ENCODE measurements at places on chromosomes 11 and 22.

DNA sequence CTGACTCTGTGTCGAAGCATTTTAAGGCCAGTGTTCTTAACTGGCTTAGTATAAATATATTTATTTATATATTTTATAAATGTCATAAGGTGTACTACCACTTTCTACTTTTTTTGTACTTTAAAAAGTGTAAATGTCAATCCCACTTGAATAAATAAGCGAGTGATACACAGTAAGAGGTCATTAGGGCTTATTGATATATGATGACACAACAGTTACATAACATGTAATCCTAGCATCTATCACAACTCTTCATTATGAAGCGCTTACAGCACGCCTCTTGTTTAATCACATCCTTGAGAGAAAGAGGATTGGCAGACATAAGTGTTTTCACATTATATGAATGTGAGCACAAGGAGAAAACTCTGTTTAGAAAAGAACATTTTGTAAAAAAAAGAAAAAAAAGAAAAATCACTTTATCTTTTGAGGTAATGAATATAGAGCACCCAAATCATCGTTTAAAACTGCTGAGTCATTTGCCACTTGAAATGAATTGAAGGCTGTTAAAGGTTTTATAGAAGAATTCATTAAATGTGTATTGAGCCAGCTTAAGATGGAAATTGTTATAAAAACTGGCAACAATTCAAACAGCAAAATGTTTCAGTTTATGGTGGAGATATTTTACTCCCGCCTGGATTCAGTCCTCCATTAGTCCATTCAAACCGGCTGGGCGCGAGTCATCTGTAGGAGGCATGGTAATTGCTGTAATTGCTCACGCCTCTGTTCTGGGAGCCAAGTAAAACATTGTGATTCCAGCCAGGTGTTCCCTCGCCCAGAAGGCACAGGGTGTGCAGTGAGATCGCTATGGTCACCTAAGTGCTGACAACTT is 627.3 kb upstream of the KIRREL3 start:
- DNase-seq = no peak

DNA sequence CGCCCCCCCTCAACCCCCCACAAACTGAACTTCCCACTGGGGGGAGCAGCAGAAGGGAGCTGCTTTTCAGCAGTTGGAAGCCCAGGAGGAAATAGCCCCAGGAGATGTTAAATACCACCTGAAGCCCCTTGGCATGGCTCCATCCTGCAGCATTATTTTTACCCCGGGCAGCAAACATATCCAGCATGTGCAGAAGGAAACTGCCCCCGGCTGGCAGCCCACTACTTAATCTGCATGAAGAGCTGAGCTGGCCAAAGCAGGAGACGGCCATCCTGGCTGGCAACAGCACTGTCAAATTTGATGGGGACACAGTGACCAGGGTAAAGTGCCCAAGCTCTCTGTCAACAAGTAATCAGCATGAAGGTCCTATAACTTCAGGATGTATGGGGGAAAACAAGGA is 32.0 kb downstream of the BUD13 start:
- no peak for DNase-seq

- no peak for DNase-seq
Observed at GRCh38 chr11:30089921-30090320, 73.1 kb upstream of the KCNA4 start.

DNA sequence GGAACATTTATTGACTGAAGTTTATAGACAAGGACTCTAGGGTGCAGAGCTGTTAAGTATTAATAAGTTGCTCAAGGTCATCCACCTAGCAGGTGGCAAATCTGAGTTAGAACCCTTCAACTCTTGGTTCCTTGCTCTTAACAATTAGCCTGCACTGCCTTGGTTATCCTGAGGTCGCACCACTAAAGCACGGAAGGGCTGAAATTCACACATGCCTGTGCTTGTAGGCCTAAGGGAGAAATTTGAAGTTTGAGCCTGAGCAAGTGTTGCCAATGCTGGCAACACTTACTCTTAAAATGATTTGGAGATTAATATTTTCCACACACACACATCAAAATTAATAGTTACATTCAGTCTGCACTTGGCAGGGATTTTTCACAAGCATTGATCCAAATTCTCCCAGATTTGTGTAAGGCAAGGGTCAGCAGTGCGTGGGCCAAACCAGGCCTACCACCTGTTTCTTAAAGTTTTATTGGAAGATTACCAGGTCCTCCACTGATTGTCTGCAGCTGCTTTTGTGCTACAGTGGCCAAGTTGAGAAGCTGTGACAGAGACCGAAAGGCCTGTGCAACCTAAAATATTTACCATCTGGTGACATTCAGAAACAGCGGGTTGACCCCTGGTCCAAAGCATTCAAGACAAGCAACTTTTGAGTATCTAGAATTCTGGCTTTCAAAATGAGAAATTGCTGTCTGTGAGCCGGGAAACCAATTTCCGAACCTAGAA is 16.3 kb downstream of the APOL5 start:
- peak; percentile 9 for DNase-seq

- DNase-seq = no peak
Observed at GRCh38 chr11:15769203-15769602, 587.1 kb downstream of the SOX6 start.

DNA sequence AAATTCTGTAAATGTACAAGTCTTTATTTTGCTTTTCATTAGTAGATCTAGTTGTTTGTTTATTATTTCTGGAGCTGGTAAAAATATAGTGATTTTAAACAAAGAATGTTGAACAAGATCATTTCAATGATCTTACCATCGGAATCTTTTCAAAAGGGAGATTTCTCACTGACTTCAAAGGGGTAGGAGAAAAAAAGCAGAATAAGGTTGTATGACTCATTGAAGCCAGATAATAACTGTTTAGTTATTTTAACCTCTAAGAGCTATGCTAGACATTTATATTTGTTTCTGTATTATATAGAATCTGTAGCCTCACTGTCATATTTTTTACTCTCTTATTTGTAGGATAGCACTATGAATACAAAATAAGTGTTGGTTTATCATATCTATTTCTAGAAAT is 8.1 kb upstream of the PDE3B start:
- DNase-seq = no peak

- no peak for DNase-seq
Observed at GRCh38 chr11:86990031-86990430, 34.8 kb upstream of the FZD4 start.

DNA sequence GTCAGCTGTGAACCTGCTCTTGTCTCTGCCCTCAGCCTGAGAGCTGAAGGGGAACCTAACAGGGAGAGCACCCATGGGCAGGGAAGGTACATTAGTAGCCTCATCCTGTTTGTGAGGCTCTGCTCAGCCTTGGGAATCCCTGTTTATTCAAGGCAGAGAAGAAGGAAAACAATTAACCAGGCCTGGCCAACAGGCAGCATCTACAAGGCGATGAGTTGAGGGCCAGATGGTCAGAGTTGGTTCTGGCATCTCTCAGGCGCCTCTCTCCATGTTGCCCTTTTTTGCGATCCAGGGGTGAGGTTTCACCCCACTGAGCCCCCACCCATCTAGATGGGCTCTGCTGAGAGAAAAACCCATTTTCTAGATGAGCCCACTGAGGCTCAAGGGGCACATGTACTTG is 54.0 kb upstream of the TOP3B start:
- DNase-seq = no peak

DNA sequence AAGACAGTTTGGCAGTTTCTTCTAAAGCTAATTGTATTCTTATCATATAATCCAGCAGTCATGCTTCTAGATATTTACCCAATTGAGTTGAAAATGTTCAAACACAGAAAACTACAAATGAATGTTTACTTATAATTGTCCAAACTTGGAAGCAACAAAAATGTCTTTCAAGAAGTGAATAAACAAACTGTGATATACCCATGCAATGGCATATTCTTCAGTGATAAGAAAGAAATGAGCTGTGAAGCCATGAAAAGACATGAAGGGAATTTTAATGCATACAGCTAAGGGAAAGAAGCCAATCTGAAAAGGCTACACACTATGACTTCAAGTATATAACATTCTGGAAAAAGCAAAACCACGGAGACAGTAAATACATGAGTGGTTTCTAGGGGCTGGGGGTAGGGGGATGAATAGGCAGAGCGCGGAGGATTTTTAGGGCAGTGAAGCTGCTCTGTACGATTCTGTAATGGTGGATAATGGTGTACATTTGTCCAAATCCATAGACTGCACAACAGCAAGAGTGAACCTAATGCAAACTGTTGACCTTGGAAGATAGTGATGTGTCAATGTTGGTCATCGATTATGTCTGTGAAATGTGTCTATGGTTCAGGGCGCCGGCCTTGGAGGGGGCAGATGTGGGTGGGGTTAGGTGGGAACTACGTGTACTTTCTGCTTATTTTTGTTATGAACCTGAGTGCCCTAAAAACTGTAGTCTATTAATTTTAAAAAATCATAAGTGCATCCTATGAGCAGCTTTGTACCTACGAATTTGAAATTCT is 424.9 kb downstream of the TBC1D22A start:
- DNase-seq = no peak

- peak; percentile 29 for DNase-seq
Observed at GRCh38 chr11:86627776-86628455, 44.5 kb downstream of the ME3 start.

DNA sequence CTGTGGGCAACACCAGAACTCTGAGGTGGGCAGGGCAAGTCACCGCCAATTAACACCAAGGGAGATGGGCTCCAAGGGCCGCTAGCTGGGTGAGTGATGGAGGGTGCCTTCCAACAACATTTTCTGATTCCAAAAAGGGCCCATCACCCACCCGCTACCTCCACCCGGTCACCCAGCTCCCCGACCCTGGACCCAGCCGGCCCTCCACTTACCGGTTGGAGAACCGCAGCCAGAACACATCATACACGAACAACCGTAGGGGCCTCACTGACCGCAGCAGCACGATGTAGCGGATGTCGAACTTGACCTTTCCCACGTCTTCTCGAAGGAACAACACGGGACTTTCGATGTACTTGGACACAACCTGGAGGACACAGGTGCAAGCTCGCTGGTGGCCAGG is 14.7 kb downstream of the TTLL12 start:
- DNase-seq = no peak

DNA sequence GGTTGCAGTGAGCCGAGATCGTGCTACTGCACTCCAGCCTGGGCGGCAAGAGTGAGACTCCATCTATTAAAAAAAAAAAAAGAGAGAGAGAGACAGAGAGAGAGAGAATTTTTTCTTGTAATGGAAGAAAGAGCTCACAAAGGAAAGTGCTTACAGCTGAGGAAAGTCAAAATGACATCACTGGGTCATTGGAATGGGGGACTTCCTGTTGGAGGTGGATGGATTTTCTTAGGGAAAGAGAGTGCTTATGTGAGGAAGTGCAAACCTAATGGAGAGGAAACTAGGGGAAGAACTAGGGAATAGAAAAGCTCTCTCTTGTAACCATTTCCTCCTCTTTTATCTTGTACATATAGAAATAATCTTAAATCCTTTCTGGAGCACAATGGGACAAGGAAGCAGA is 6.3 kb upstream of the PIWIL4 start:
- no peak for DNase-seq

DNA sequence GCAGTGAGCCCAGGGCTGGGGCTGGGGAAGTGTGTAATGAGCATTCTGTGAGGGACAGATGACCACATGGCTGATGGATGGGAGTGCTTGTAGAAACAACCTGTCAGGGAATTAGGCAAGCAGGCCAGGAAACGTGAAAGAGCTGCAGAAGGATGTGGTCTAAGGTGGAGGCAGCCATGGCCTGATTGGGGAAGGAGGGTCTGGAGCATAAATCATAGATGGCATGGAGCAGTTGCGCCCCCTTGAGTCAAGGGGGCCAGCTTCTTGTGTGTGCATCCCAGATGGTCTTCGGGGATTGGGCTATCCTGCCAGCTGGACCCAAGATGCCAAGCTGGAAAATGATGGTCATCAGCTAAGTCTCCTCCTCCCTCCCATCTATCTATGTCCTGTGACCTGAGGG is 119.4 kb upstream of the CLPB start:
- no peak for DNase-seq

DNA sequence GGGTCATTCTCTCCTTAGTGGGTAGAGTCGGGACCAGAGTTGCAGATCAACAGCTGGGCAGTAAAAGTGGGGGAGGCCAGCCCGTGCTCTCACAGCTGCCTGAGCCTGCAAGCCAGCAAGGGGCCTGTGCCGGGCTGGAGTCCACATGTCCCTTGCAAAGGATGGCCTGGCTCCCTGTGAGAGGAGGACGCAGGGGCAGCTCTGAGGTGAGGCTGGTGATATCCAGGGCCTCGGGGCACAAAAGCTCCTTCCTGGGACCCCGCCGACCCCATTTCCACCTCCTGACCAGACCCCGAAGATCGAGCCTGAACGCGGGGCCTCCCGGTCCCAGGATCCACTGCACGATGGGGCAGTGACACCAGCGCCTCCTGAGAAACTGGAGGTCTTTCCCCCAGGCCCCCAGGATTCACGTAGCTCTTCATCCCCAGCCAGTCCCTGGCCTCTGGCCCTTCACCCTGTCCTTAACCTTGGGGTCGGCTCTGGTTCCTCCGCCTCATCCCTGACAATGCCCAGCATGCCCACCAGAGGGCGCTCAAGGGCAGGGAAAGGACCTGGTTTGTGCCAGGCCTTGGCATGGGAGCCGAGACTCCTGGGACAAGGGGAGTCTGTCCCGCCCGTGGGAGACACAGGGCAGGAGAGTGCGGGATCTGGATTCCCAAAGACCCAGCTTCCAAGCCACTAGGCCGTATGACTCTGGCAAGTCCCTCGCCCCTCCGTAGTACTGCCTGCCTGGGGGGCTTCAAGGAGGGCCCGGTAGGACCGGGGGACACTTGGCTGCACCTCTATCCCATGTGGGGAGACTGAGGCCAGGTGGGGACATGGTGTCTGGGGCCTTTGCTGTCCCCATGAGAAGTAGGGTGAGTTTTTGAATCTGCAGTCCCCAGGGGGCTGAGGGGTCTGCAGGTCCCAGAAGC is 17.8 kb upstream of the WNT7B start:
- DNase-seq = peak; percentile 28

DNA sequence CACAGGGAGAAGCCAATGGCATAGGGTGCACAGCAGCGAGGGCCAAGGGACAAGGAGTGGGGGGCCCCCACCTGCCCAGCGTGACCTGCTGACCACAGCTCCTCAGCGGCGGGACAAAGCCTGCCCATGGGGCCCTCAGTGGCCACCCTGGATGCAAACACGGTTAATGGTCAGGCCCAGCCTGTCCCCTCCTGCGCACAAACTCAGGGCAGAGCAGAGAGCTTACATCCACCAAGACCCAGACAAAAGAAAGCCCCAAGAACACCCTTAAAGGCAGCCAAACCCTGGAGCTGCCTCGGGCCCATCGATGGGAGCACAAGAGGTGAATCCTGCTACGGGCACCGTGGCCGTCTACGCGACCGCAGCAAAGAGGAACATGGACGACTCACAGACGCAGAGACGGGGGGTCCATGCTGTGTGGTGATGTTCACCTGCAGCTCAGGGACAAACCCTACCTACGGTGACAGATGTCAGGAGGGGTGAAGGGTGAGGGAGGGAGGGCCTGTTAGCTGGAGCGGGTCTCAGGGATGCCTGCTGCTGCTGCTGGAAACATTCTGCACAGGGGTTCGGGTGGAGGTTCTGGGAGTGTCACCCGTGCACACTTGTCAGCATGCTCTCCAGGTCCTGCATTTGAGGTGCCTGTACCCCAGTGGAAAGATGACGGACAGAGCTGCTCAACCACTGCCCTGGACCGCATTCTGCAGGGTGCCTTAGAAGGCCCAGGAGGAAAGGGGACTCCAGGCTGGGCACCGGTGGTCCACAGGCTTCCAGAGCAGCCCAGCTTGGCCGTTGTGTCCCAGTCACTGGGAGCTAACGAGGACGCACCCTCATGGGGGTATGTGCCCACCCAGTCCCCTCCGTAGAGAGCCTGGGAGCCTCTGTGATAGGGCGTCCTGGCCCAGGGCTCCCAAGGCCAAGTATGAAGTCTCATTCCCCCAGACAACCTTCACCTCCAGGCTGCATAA is 11.6 kb downstream of the ASCL2 start:
- no peak for DNase-seq
